ENCODE measurements at places on chromosomes 4 and X.

DNA sequence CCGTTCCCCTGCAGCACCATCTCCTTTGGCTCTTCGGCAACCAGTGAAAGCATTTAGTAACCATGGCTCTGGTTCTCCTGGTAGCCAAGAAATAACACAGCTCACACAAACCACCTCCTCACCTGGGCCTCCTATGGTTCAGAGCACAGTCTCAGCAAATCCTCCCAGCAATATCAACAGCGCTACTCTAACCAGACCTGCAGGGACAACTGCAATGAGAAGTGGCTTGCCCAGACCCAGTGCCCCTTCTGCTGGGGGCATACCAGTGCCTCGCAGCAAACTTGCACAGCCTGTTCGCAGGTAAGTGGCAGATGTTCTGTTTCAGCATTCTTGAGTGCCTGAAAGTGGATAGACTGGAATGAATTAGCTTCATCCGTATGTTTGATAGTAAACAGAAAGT lies 63.0 kb upstream of the SLC10A4 start:
- DNase-seq, result no peak

DNA sequence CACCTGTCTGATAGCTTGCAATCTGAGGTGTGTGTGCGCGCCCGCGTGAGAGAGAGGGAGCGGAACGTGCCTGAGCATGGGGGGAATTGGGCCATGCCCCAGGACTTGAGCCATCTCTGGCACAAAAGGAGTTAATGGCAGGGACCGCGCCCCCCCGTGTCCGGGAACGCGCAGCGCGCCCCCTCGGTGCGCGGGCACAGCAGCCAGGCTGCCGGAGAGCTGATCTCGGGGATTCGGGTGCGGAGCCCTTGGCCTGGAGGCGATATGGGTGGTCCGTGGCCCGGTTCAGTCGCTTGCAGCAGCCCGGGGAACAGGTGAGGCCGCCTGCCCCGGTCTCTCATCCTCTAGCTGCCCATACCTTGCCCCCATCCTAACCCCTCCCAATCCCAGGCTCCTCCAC lies at the start of gene NLGN3:
TSS of gene NLGN3 (plus strand) at position 191 of the 400 bp plus-strand sequence. CDS start 2,909 bp downstream, outside the sequence.
- DNase-seq, result no peak

GRCh38 chr4:65175585-65175984 lies 494.7 kb downstream of the EPHA5 start:
- DNase-seq, result no peak

GRCh38 chrX:110383414-110383813 lies 24.8 kb downstream of the RTL9 start:
- peak; percentile 64 for DNase-seq

- no peak for DNase-seq
Observed at GRCh38 chr4:159041054-159042034, 61.5 kb upstream of the RAPGEF2 start.

GRCh38 chrX:132614297-132614696 lies 125.5 kb upstream of the MBNL3 start:
- DNase-seq, result peak; percentile 9

- DNase-seq, result no peak
Observed at GRCh38 chrX:153944140-153944799, at the start of gene RENBP. Gene RENBP (minus strand): TSS chrX:153944643. CDS start chrX:153944610, 33 bp downstream.

DNA sequence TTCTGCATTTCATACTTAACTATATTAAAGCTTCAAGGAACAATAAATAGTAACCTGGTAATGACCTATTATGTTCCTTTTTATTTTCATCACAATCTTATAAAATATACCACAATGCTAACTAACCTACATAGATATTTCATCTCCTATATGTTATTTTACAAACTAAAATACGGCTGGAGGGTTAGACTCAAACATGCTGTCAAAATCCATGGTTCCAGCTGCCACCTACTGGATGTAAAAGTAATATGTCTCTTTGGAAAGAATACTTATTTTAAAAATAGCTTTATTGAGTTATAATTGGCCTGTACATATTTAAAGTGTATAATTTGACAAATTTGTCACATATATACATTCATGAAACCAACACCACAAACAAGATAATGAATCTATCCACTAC lies 15.0 kb downstream of the RGN start:
- peak; percentile 45 for DNase-seq

GRCh38 chr4:18252052-18252451 lies 230.5 kb upstream of the LCORL start:
- DNase-seq, result no peak

DNA sequence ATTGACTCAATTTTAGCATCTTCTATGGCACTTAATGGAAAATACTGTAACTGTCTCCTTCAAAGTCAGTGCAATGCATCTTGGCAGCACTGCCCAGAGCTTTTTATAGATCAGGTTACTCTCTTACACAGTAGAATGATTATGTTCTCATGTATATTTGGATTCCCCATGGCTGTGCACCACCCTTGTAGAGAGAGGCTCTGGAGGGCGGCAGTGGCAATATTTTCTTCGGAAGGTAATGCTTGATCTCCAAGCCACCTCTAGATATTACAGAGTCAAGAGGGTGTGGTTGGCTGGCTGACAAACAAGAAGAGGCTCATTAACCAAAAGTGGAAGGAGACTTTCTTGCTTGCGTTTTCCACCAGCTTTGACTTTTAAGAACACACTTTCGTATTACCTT lies 72.8 kb upstream of the ARSJ start:
- no peak for DNase-seq

Data from fibroblast of mammary gland (primary cell).